B cell (primary cell): ENCODE measurements at places on chromosomes 16 and 17. TPM values are rescaled to one million over a fixed set of nuclear protein-coding genes. Genes with fewer than 3 reads are reported as not detected.

Gene MYH13
- total RNA-seq, result not detected in 2 replicates

Gene PPP1R27
- not detected in 2 replicates for total RNA-seq

Gene CCDC200
- 0.74 TPM in 1 of 2 replicates, not detected in the other for total RNA-seq

Gene WFDC1
- not detected in 2 replicates for total RNA-seq

Gene ATP2C2
- total RNA-seq, result not detected in 2 replicates

Gene SLC5A2
- total RNA-seq, result 0.63 and 0.67 TPM in 2 replicates

Gene KCTD13
- 74.3 and 83.9 TPM in 2 replicates for total RNA-seq

Gene VWA3A
- 0.47 and 0.80 TPM in 2 replicates for total RNA-seq

Gene TEKT1
- not detected in 2 replicates for total RNA-seq

Gene HOXB7
- 0.36 and 1.3 TPM in 2 replicates for total RNA-seq

Gene SLC5A11
- total RNA-seq, result 0.62 and 1.1 TPM in 2 replicates

Gene MYH8
- total RNA-seq, result not detected in 2 replicates

Gene CEP20
- 29.3 and 30.2 TPM in 2 replicates for total RNA-seq

Gene ATPAF2
- 73.5 and 79.5 TPM in 2 replicates for total RNA-seq

Gene TAF1C
- 110 and 115 TPM in 2 replicates for total RNA-seq

Gene EIF3CL
- total RNA-seq, result 73.8 and 77.9 TPM in 2 replicates

Gene LRRC37A
- 22.1 and 24.8 TPM in 2 replicates for total RNA-seq

Gene MYADML2
- total RNA-seq, result not detected in 2 replicates

Gene ZFP90
- 30.7 and 36.0 TPM in 2 replicates for total RNA-seq

Gene HBA2
- total RNA-seq, result 179 and 217 TPM in 2 replicates

Gene NUPR1
- not detected in 2 replicates for total RNA-seq

Gene TEKT3
- 0.49 TPM in 1 of 2 replicates, not detected in the other for total RNA-seq

DNA sequence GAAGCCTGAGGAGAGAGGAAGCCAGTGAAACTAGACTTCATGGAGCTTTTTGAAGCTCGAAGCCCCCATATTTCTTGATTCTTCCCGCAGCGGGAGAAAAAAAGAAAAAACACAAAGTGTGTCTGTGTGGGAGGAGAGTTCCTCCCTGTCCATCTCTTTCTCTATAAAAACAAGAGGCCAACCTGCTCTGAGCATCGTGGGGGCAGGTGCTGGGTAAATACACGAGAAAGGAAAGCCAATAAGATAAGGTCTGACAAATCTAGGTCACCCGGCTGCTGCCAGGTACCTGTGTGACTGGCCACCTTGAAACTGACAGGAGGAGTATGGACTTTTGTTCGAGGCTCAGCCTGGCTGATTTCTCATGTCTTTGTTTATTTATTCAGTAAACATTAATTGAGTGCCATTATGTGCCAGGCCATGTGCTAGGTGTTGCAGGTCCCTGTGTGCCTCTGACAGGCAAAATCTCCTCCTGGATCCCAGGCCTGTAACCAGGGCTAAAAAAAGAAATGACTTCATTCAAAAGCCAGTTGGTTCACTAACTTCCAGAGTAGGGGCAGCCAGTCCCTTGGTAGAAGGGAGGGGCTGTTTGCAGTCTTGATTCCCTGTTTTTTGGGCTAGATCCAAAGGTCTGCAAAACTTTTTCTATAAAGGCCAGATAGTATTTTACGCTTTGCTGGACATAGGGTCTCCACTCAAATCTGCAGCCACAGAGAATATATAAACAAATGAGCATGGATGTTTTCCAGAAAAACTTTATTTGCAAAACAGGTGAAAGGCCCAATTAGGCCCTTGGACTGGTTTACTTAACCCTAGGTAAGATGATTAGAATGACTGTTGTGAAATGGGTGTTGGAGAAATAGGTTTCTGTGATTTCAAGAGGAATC lies 35.6 kb downstream of the YPEL2 start:
- DNase-seq, result no peak

- DNase-seq, result no peak
These were observed 266.0 kb upstream of the SDK2 start for GRCh38 chr17:73910206-73910605.

GRCh38 chr17:4017377-4017776 lies 53.1 kb upstream of the ATP2A3 start:
- no peak for DNase-seq

GRCh38 chr16:72620853-72621252 lies 427.1 kb downstream of the ZFHX3 start:
- DNase-seq, result no peak

- no peak for DNase-seq
These were observed 64.6 kb downstream of the CDK5R1 start for GRCh38 chr17:32551186-32551955.

- DNase-seq, result no peak
These were observed 29.5 kb upstream of the PIK3R6 start for GRCh38 chr17:8896641-8897635.

DNA sequence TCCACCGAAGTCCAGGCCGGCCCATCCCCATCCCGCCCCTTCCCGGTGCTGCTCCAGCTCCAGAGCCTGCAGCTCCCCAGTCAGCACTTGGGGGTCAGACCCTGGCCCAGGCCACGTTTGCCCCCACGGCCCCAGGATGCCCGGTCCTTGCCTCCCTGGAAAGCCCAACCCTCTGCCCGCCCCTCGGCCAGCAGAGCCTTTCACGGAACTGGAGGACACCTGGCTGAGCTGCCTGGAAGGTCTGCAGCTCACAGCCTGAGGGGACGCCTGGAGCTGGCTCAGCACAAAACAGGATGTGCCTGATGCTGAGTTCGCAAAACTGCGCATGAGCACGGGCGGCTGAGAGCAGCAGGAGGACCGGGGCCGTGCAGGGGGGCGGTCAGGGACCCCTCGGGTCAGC lies 29.7 kb upstream of the SSTR5 start:
- no peak for DNase-seq

- no peak for DNase-seq
These were observed 70.9 kb downstream of the GNAO1 start for GRCh38 chr16:56262148-56262547.

DNA sequence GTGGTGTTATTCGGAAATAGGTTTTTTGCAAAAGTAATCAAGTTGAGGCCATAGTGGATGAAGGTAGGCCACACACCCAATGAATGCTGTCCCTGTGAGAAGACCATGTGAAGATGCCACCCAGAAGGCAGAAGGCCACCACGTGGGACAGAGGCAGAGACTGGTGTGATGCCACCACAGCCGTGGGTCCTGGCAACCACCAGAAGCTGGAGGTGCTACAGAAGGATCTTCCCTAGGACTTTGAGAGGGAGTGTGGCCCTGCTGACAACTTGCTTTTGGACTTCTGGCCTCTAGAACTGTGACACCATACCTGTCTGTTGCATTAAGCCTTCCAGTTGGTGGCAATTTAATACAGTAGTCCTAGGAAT lies 49.3 kb downstream of the RMI2 start:
- no peak for DNase-seq

DNA sequence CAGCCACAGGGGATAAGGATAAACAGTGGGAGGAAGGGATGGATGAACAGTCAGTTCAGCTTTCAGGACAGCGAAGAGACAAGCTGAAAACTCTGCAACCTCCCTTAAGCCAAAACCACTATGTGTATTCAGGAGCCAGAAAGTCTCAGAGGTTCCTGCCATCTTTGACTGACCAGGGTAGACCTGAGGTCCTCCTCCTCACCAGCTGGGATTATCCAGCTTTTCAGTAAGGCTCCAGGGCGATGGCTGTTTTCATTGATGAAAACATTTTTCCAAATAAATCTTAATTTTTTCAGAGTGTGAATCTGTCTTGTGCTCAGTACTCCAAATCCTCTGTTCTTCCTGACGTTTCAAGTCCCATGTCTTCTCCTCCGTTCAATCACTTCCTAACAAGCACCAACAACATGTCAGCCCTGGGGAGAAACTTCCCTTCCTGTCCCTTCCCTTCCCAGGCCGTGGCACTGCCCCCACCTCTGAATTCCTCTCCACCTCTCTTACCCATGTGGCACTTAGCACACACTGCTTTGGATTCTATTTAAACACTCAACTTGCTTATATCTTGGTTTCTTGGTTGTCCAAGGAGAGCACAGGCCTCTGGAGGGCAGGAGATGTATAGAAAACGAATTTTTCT lies 5.2 kb downstream of the HSDL1 start:
- no peak for DNase-seq

GRCh38 chr17:43595466-43595865 lies 49.3 kb upstream of the ETV4 start:
- DNase-seq, result no peak

GRCh38 chr16:74372953-74373846 lies 2.9 kb upstream of the NPIPB15 start:
- DNase-seq, result no peak

GRCh38 chr17:39629494-39629880 lies 2.7 kb downstream of the PPP1R1B start:
- no peak for DNase-seq

DNA sequence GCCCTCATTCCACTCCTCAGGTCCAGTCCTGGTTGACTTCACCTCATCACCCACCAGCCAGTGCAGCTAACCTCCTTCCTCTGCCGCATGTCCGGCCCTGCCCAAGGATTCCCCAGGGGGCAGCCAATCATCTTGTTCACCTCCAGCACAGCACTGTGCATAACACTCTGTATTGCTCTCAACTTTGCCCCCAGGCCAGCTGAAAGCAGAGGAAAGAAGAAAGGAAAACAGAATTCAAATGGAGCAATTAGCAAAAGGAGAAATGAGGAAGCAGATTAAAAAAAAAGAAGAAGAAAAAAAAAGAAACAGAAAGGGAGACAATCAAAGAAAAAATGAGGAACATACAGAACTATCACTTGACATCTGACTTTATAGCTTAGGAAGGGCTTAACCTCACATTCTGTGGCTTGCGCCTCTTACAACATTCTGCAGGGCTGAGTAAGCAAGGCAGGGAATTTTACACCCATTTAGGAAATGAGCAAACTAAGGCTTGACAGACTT lies 26.1 kb downstream of the GAS7 start:
- peak; percentile 56 for DNase-seq

GRCh38 chr17:4899341-4900230 lies at the start of gene C17orf107:
C17orf107 (plus strand) TSS chr17:4899536; CDS start chr17:4899763, 227 bp downstream.
- DNase-seq, result peak; percentile 97

GRCh38 chr17:67015001-67015400 lies 29.4 kb upstream of the CACNG1 start:
- DNase-seq, result no peak

DNA sequence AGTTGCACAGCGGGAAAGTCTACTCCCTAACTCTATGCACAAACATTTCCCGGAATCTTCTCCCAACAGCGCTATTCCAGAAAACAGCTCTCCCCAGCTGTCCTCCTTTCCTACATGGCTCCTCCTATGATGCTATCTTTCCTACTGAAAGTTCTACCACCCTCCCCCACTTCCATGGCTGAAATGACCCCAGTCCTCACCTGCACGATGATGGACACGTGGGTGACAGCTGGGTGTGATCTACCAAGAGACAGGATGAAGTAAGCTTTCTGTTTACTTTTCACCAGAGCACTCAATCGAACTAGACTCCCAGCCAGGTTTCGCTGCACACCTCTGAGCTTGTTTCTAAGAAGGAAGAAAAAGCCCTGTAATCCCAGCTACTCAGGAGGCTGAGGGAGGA lies 10.7 kb downstream of the CTC1 start:
- DNase-seq, result no peak

- no peak for DNase-seq
These were observed 27.6 kb downstream of the ITGB3 start for GRCh38 chr17:47281216-47281615.

GRCh38 chr17:46813920-46814319 lies 4.6 kb downstream of the WNT3 start:
- no peak for DNase-seq

GRCh38 chr16:66271074-66272060 lies 95.1 kb upstream of the CDH5 start:
- DNase-seq, result no peak

DNA sequence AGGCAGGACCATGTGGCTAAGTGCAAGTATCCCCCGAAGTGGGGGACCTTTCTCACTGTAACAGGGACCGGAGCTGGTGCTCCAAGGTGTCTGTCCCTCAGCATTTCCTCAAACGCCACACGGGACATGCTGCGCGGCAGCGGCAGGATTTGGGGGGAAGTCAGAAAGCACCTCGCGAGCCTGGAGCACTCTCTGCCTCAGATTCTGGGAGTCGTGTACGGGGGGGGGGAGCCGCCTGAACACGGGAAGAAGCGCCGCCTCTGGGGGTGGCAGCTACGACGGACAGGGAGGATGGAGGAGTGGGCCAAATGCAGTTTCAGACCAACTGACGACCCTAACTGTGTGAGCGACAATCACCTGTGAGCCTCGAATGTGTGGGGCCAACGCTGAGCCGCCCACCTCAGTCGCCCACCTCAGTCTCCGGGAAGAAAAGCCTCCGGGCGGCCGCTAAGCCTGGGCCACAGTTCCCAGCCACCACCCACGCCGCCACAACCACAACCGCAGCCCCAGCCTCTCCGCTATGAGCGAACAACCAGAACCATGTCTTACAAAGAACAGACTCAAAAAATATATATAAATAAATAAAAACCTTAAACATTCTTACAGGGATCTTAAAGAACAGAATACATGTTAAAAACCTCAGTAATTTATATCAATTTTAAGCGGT lies 8.8 kb upstream of the TRAP1 start:
- DNase-seq, result no peak

GRCh38 chr16:11203111-11203623 lies 52.8 kb downstream of the SOCS1 start:
- DNase-seq, result no peak

DNA sequence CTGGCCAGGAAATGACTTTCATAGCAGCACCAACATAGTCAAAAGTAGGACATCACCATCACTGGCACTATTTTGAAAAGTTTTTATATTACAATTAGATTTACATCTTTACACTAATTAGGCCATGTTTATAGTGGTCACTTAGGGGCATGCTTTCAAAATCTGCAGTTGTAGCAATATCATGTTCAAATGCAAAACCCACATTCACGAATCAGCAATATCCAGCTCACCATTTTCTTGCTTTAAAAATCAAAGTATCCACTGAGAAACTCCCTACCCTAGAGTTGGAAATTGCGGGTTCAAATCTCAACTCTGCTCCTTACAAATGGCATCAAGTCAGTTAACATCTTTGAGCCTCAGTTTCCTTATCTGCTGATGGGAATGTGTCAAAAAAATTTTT lies 237.4 kb downstream of the ZFHX3 start:
- no peak for DNase-seq

- no peak for DNase-seq
These were observed 212.2 kb downstream of the SEC14L1 start for GRCh38 chr17:77352996-77353395.

DNA sequence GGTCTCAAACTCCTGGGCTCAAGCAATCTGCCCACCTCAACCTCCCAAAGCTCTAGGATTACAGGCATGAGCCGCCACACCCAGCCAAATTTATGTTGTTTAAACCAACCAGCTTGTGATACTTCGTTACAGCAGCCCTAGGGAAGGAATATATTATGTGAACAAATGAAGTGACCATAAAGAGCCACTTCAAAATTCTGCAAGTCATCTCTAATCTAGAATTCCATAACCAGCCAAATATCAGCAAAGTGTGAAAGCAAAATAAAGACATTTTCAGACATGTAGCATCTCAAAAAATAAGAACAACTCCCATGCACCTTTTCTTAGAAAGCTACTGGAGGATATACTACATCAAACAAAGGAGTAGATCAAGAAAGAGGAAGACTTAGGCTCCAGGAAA lies 36.0 kb downstream of the AIPL1 start:
- no peak for DNase-seq

DNA sequence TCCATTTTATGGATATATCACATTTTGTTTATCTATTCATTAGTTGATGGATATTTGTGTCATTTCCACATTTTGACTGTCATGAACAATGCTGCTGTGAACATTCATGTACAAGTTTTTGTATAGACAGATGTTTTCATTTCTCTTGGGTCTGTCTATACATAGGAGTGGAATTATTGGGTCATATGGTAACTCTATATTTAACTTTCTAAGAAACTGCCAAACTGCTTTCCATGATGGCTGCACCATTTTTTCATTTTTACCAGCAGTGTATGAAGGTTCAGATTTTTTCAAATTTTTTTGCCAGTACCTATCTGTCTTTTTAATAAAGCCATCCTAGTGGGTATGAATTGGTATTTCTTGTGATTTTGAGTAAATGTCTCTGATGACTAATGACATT lies 15.5 kb downstream of the NFAT5 start:
- no peak for DNase-seq
